Glutamatergic neuron (in vitro differentiated cells): ENCODE measurements at places on chromosomes 3 and 15.

GRCh38 chr3:182438398-182438797 is 354.9 kb upstream of the ATP11B start:
- DNase-seq, result no peak

- no peak for DNase-seq
Observed at GRCh38 chr3:45644791-45645201, 44.4 kb upstream of the SACM1L start.

DNA sequence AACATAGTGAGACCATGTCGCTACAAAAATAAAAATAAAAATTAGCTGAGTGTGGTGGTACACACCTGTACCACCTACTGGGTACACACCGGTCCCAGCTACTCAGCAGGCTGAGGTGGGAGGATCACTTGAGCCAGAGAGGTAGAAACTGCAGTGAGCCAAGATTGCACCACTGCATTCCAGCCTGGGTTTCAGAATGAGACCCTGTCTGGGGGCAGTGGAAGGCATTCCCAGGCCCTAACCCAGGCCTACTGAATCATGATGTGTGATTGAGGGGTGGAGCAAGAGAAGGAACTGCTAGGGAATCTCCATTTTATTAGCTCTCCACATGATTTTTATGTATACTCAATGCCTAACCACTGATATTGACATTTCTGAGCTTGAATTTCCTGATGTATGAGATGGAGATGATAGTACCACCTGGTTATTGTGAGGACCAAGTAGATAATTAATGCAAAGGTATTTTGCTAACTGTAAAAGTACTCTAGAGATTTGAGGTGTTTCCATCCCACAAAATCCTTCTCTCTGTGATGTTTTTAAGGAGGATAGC is 169.5 kb upstream of the UMPS start:
- DNase-seq, result no peak

GRCh38 chr15:73941044-73941443 is 14.8 kb downstream of the LOXL1 start:
- DNase-seq, result no peak
